ENCODE measurements at places on chromosomes 13 and 19. TPM values are rescaled to one million over a fixed set of nuclear protein-coding genes. Genes with fewer than 3 reads are reported as not detected.

GRCh38 chr19:46179076-46179759, 31.2 kb downstream of the IGFL2 start:
- no peak for DNase-seq

GRCh38 chr13:28964803-28965202, 144.7 kb downstream of the MTUS2 start:
- DNase-seq = no peak

DNA sequence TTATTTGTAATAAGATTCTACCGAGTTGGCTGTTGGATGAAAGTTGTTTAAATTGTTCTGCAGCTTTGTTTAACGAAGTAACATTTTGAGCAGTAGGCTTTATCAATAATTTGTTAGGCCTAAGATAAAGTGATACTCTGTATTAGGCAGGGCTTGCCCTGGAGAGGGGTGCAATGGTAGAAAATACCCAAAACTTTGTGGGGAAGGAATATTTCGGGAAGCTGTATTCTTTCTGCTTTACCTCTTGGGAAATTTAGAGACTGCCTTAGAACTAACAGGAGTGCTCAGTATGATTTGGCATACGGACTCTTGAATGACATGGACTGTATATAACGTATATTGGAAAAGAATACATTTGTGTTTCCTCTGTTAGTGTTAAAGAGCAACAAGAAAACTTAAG, 2.5 kb downstream of the PDS5B start:
- DNase-seq = peak; percentile 35

PCID2 gene
- 39.4 TPM for total RNA-seq

All from muscle of leg (tissue), 16 donors.